ENCODE measurements at places on chromosomes 16 and 17.

DNA sequence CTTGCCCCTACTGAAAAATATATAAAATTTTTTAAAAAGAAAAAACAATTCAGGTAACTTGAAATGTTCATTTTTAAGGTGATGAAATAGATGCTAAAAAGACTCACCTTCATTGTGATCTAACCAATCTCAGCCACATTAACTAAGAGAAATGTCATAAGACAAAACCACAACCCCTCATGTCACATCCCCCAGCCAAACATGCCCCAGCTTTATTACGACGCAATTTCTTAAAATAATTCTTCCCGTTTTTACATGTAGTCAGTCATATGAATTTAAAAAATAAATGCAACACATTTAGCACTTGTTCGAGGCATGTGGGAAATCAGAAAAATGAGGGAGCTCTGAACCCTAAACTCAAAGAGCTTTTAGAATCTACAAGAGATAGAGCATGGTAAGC lies 9.5 kb downstream of the AMFR start:
- DNase-seq: no peak

DNA sequence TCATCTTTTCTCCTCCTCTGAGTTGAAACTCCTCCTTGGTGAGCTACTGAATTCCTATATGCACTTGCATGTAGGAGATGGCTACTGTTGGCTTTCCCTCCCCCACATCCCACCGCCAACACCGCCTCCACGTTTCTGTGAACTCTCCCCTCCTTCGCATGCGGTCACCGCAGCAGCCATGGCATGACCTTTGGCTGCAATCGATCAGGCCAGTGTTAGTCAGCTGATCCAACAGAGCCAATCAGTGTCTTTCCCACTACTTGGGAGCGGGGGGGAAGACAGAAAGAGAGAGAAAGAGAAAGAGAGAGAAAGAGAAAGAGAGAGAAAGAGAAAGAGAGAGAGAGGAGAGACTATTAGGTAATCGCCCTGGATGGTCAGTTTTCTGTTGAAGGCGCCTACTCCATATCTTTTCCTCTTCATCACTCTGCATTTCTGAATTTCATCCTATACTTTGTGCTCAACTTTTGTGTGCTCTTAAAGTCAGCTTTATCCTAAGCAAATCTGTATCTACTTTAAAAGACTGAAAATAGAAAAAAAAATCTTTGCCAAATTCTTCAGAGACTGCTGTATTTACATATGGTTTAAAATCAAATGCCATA lies 22.7 kb downstream of the ASGR1 start:
- DNase-seq: no peak

- DNase-seq: no peak
Measured at GRCh38 chr17:76640550-76641380, 2.8 kb downstream of the ST6GALNAC1 start.

GRCh38 chr17:18185391-18185790 lies 1.8 kb downstream of the ALKBH5 start:
- DNase-seq: no peak

DNA sequence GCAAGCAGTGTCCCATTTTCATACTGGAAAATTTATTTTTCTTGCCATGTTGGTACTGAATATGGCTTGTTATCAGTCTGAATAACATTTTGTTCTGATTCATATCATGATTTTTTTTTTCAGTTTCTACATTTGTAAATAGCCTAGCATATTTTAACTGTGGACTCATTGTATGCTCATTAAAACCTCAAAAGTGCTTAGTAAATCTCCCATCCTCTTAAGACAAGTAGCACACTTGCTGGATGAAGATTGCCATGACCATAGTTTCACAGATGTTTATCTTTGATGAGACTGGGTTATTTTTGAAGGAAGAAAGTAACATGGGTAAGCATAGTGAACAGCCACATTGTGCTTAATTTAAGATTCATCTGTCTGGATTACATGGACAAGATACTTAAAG lies 878 bp downstream of the KRT10 start:
- no peak for DNase-seq

DNA sequence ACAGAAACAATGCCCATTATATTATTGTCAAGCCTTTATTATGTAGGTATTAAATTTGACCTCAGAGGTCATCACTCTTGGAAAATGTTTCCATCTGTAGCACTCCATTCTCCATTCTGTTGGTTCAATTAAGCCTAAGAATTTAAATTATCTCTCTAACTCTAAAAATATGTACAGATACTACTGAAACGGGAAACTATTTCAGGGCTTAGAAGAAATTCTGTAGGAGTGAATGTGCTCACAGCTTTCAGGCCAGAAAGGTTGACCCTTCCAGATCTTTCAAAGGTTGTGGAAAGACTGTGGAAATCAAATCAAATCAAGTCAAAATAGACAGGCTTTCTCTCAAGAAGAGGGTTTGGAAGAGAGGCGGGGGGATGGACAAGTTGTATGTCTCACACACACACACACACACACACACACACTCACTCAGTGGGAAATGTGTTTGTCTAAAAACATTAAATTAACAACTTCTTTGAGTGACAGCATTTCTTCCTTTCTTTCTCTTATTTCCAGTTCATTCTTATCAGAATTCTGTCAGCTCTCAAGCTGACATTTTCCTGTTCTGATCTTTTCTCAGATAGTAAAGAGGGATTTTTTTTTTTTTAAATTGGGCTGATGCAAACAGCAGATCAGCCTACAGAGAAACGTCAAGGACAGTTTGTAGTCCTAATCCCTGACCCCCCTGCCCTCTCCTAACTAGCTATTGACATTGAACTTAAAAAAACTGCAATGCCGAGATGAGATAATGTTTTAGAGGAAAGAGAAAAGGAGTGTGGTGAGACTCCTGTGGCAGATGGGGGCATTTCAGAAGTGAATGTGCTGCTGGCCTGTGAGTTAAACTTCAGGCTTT lies 139.0 kb upstream of the ZFHX3 start:
- no peak for DNase-seq

DNA sequence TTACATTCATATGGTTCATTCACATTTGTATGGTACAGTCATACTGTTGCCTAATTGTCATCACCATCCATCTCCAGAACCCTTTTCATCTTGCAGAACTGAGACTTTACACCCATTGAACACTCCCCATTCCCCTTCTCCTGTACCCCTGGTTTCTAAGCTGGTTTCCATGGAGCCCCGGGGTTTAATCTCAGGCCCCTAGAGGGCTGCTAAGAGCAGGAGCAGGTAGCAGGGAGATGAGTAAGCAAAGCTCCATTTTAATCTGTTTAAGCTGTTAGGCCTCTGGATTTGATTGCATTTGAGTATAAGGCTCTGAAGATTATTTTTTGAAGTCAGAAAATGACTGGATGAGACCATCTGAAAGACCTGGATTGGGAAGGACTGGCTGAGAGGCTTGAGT lies 68.5 kb upstream of the RPL38 start:
- no peak for DNase-seq

DNA sequence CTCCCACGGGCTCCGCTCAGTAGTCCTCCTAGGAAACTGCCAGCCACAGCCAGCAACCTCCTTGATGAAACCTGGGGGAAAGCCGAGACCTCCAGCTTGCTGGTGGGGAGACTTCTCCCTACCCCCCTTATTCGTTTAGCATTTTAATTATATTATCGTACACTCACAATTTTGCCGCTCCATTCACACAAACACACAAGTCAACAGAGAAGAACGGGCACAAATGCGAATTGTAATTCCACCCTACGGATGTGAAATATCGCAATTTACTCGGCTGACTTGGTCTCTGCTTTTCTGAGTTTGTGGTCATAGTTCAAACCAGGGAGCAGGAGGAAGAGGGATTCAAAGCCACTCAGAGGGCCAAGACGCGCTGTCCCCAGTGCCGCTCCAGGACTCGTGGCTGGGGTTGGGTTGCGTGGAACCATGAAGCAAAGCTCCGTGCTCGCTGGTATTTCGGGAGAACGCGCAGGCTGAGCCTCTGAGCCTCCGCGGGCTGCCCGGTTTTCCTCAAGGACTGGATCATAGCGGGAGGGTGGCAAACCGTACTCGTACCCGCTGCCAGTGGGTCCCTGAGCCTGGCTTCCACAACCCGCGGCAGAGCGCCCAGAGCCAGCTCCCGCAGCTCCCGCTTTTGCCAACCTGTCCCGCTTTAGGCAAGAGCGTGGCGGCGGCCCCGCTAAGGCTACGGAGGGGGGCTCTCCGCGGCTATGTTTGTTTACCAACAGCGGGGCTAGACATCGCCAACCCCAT lies 2.0 kb downstream of the LHX1 start:
- DNase-seq: peak; percentile 35

- no peak for DNase-seq
Measured at GRCh38 chr16:622920-623280, 7.9 kb upstream of the WFIKKN1 start.

- no peak for DNase-seq
Measured at GRCh38 chr17:596763-597644, 117.6 kb downstream of the VPS53 start.

DNA sequence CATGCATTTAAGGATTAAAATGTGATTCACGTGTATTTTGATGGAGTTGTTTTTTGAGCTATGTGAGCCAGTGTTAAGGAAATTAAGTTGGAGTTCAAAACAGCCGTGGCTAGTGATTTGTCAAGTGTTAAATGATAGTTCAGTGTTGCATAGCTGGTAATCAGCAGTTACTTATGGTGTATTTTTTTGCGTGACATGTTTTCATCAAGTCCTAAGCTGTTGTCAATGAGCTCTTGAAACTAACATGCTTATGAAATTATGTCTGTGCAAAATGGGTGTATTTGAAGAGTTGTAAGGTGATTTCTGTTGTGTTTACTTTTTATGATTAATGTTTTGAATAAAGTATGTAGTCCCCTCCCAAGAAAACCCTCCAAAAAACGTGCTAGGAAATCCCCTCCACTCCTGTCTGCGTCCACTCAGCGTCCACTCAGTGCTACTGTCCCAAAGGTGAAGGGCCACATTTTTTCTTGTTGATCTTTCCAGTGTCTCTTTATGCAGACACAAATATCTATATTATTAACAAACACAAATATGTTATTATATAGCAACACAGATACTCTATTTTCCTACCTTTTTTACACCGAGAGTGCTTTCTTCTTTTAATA lies 30.0 kb downstream of the USP10 start:
- DNase-seq: no peak

GRCh38 chr17:80861892-80862291 lies 129.7 kb upstream of the CHMP6 start:
- DNase-seq: peak; percentile 67

- no peak for DNase-seq
Measured at GRCh38 chr17:1488826-1489270, 3.6 kb downstream of the MYO1C start.

GRCh38 chr17:65456368-65457151 lies 104.9 kb downstream of the AXIN2 start:
- DNase-seq: no peak

Data from activated T-cell treated with anti-CD3 and anti-CD28 coated beads, Interleukin-2, amount 50 U/mL, for 1 hour (primary cell).